ENCODE measurements at places on chromosomes 4 and X. TPM values are rescaled to one million over a fixed set of nuclear protein-coding genes. Genes with fewer than 3 reads are reported as not detected.

The SOD3 gene
- 0.65 TPM for total RNA-seq

The OTUD6A gene
- not detected for total RNA-seq

The ZBTB49 gene
- total RNA-seq = 0.81 TPM

The FAM9B gene
- not detected for total RNA-seq

The TXK gene
- total RNA-seq = 0.13 TPM

The SNCA gene
- 4.2 TPM for total RNA-seq

The PLAC8 gene
- 0.98 TPM for total RNA-seq

The XK gene
- 0.16 TPM for total RNA-seq

The CENPI gene
- total RNA-seq = 24.9 TPM

The PPBP gene
- total RNA-seq = not detected

The MAGEC1 gene
- total RNA-seq = not detected

The IL1RAPL2 gene
- not detected for total RNA-seq

The DCAF4L1 gene
- total RNA-seq = not detected

The ZXDB gene
- total RNA-seq = 6.8 TPM

The TMPRSS11D gene
- total RNA-seq = not detected

The REELD1 gene
- total RNA-seq = not detected

Data from mesangial cell (primary cell).